ENCODE measurements at places on chromosomes 12 and 14. TPM values are rescaled to one million over a fixed set of nuclear protein-coding genes. Genes with fewer than 3 reads are reported as not detected.
A peak's percentile ranks its signal among the peaks of the same experiment; 100 is the strongest.

GRCh38 chr12:102896067-102896466 lies 21.0 kb downstream of the PAH start:
- no peak for DNase-seq

GRCh38 chr14:30849354-30849753 lies 25.0 kb upstream of the COCH start:
- DNase-seq: no peak

GRCh38 chr14:65137648-65138307 lies 35.5 kb upstream of the MAX start:
- DNase-seq: no peak

DNA sequence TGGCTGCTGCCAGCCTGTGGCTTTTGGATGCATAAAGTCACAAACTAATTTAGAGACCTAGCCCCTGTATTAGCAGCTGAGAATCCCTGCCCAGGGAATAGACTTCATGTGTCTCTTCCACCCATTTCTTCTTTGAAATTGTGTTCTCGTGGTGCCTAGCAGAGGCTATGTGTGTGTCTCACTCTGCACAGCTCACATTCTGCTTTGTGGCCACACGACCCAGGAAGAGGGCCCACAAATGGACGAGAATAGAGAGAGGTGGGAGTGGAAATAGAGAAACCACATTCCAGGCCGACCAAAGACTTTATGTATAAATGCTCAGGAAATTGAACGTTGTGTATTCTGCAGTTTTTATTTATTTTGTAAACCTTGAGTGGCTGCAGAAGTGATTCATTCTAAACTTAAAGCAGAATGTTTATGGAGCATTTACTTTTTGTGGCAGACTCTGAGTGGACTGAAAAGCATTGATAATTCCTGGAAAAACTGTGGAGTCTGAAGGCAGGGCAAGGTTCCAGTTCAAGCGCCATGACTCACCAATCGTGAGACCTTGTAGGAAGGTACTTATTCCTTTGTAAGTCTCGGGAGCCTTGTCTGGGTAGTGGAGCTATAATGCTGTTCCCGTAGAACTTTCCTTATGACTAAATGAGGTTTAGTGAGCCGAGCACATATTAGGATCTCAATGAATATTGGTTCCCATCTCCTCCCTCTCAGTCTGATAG lies 9.1 kb downstream of the B4GALNT3 start:
- DNase-seq: no peak

DNA sequence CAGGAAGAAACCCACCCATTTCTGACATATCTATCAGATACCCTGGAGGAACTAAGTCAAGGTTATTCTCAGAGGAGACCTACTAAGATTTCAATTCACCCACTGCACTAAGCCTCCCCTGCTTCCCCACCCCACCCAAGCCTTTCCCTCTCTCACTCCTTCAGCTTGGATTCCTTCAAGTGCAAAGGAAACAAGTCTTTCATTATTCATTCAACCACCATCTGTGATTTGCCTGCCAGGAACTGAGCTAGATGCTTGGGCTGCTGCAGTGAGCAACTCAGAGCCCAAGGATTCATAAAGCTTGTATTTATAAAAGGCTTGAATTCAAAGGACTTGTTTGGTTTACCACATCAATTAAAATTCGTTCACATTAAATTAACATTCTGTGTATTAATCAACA lies 161.3 kb downstream of the GXYLT1 start:
- DNase-seq: no peak

GRCh38 chr12:32211900-32212156 lies 105.2 kb downstream of the BICD1 start:
- no peak for DNase-seq

- DNase-seq: no peak
Measured at GRCh38 chr14:98878282-98878681, 393.7 kb downstream of the BCL11B start.

DNA sequence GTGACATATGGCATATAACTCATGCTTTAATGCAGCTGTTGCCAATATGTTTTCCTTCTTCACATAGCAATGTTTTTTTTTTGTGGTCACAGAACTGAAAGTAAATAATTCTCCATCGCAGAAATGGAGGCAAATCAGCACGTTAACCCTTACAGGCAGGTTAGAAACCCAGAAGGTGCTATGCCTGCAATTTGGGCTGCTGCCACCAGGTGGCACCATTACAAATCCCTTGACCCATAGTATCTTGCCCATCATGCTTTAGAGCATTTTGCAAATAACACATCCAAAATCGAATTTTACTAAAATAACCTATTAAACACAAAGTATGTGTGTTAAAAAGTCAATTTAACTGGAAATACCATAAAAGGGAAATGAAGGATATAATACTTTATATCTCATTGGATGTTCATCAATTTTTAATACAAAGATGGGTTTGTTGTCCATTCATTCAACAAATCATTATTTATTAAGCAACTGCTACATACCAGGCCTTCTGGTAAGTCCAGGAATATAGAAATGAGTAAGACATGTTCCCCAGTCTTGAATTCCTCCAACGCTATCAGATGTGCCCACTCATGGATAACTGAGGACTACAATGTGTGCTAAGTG lies 340.1 kb downstream of the GLT1D1 start:
- no peak for DNase-seq

DNA sequence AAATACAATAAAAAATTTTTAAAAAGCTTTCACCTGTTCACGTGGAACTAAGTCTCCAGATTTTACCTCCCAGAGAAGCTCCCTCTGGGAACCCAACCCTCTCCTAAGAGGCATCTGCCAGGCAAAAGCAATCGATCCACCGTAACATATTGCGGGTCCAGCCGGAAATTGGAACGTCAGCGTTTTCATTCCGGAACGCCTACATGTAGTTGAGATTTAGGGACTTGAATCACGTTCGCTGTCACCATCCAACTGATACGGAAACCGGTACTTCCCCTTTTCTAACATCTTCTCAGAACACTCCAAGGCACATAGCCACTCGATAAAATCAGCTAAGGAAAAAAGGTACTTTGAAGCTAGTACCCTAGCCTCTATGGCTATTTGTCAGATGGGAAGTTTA lies 70.3 kb downstream of the COX16 start:
- peak; percentile 10 for DNase-seq

GRCh38 chr12:129868575-129868974 lies 35.2 kb downstream of the TMEM132D start:
- no peak for DNase-seq

GRCh38 chr12:1369938-1370500 lies 224.4 kb downstream of the FBXL14 start:
- no peak for DNase-seq

GRCh38 chr12:15268927-15269552 lies 47.8 kb upstream of the RERG start:
- DNase-seq: peak; percentile 8

- no peak for DNase-seq
Measured at GRCh38 chr12:31729705-31730104, 884 bp upstream of the AMN1 start.

DNA sequence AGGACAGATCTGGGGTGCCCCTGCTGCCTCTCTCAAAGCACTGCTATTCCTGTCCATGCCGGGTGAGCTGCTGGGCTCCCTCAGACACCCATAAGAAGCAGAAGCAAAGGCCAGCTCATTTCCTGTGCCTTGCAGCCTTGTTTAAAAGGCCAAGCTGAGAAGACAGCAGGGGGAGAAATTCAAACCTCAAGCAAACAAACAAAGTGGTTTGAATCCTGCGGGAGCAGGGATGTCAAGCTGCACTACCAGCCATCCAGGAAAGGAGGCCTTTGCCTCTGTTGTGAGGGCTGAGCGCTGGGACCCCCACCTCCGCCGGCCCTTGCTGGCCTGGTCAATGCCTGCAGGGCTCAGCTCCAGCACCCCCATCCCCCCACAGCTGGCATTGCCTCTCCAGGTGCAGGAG lies 176.5 kb downstream of the PIWIL1 start:
- DNase-seq: no peak

The ANKS1B gene
- total RNA-seq: 0.56 TPM

The FOS gene
- 18.1 TPM for total RNA-seq

The AVPR1A gene
- 0.05 TPM for total RNA-seq

The CLEC4D gene
- total RNA-seq: not detected
